Upper lobe of left lung (tissue), 6 donors: ENCODE measurements at places on chromosomes 7 and 10.

DNA sequence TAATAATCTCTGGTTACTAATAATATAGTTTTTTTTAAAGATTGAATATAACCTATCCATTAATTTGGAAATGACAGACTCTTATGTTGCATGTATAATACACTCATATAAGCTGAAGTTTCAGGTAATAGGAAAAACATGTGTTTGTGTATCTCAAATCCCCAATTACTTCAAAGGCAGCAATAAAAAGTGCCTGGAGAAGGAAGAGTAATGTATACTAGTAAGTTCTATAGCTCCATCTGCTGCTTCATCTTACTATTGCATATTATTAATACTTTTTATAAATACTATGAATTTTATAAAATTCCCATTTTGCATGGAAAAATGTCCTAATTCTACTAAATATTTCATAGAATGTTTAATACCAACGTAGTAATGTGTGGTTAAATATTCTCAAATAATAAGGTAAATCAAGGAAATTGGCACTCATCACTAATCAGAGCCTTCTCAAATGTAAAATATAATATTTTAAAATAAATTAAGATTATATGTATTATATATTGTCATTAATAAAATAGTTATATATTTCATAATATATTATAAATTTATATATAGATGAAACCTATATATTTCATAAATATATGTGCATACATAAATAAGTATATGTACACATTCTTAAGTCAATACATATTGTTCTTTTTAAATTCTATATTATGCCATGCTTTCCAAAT, 311.9 kb downstream of the HGF start:
- no peak for DNase-seq

GRCh38 chr7:84379446-84379845, 184.9 kb upstream of the SEMA3A start:
- DNase-seq: no peak

DNA sequence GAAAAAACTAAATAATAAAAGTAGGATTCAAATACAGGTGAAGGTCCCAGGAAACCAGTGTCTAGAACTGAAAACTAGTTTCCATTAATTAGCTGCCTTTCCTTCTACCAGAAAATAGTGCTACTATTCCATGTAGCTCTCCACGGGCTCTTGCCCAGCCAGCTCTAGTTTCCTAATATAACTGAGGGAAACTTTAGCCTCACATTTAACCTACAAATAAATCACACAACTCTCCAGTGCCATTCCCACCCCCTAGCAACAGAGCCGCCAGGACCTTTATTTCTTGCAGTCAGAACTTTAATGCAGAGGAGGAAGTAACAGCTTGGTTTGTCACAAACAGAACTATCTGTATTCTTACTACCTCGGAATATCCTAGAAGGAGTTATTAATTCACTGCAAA, 10.3 kb downstream of the TOMM7 start:
- no peak for DNase-seq

GRCh38 chr7:66281678-66282590, 76.8 kb downstream of the TPST1 start:
- no peak for DNase-seq

GRCh38 chr10:28087661-28088351, 88.9 kb upstream of the ODAD2 start:
- DNase-seq: no peak

DNA sequence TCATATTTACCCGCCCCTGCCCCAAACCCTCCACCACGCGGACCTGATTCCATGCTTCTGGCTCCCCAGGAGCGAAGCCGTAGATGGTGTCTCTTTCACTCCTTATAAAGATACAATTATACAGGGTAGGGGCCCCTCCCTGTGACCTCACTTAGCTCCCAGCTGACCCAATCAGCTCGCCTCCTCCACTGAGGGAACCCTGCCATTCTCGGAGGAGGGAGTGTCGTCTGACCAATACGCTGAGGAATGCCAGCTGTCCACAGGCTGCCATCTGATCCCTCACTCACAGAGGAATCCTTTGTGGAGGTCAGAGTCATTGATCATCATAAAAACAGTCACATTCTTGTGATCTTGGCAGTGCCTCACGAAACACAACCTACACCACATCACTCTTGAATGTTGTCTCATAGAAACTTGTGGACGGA, 67.5 kb upstream of the INSIG1 start:
- DNase-seq: no peak

DNA sequence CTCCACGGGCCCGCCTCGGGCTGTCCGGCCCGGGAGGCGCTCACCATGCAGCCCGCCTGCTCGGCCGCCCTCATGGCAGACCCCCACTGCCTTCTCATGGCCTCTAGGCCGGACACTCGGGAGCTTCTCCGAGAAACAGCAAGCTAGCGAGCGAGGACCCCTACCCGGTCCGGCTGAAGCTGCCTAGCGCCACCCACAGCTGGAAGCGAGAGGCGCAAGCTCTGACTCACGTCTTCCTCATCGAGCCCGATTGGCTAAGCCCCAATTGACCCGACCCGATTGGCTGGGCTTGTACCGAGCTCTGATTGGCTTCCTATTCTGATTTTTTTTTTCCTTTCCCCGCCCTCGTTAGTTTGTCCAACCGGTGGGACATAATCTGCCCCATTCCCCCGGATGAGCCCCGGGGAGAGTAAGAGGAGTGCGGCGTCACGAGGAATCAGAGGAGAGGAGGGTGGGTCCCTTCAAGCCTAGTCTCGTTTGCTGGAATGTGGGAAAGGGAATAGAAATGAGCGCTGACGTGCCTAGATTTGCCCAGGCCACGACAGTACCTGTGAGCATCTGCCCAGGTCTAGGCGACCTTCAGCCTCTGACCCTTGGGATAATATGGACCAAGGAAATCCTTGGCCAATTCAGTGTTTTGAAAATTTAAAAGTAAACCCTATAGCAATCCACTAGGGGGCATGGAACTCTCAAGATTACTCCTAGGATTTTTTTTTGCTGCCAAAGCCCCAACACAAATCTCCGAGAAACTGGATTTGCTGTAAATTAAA, at the start of gene TYSND1:
Gene TYSND1, minus strand, starts transcription at position 212 of the 770 bp plus-strand sequence. Its CDS starts 114 bp downstream, at position 98.
- DNase-seq: peak; percentile 97

- no peak for DNase-seq
These were observed 29.2 kb downstream of the STK17A start for GRCh38 chr7:43612128-43612527.

DNA sequence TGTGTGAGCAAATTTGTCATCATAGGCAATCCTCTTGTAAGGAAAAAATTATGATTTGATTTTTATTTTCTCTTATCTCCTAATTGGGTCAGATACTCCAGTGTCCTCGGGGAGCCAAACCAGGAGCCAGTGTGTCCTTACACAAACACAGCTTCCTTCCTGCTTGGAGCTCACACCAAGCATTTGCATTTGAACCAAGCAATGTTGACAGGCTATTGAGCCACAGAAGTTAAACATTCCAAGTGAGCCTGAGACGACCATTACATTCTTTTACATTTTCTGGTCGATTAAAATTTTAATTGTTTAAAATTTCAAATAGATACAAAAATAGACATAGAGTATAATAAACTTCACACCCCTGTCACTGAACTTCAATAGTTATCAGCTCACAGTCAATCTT, 194.8 kb downstream of the CFTR start:
- DNase-seq: peak; percentile 25

DNA sequence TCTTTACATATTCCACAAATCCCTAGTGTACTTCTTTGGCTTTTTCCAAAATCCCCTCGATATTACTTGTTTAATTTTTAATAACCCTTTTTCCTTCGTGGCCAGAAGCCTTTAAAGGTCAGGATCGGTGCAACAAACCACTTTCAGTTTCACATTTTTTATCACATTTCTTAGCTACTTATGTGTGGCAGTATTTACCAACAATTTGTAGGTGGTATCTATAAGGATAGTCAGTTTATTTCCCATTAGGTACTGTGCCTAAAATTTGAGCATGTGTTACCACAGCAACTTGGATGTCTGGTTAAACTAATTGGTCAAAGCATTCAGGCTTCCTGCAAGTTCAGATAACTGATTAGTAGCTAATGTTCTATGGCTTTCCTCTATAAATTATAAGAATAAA, 104.9 kb downstream of the CDK14 start:
- no peak for DNase-seq

DNA sequence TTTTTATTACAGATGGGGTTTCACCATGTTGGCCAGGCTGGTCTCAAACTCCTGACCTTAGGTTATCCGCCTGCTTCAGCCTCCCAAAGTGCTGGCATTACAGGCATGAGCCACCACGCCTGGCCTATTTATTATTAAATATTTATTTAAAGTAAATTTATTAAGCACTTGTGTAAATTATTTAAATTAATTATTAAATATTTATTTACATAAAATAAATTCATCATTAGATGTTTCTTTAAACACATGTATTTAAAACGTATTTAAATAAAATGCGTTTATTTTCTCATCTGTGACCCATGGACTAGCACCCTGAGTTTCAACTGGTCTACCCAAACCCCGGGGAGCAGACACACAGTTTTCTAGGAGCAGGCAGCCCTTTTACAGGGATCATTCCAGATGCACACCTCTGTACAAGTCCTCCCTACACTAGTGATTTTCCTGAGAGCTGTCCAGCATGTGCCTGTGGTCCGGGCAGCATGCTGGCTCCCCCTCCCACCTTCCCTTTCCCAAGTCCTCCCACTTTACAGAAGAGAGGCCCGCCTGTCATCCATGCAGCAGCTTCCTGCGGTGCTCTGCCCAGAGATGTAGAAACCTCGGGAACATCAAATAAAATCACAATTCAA, 89.2 kb upstream of the ATP6V0A4 start:
- no peak for DNase-seq

- DNase-seq: no peak
These were observed 222.2 kb downstream of the NEBL start for GRCh38 chr10:20674926-20675325.

GRCh38 chr10:73644015-73644743, 2.9 kb upstream of the MYOZ1 start:
- DNase-seq: no peak

GRCh38 chr10:60643874-60644273, 134.4 kb upstream of the CDK1 start:
- no peak for DNase-seq

DNA sequence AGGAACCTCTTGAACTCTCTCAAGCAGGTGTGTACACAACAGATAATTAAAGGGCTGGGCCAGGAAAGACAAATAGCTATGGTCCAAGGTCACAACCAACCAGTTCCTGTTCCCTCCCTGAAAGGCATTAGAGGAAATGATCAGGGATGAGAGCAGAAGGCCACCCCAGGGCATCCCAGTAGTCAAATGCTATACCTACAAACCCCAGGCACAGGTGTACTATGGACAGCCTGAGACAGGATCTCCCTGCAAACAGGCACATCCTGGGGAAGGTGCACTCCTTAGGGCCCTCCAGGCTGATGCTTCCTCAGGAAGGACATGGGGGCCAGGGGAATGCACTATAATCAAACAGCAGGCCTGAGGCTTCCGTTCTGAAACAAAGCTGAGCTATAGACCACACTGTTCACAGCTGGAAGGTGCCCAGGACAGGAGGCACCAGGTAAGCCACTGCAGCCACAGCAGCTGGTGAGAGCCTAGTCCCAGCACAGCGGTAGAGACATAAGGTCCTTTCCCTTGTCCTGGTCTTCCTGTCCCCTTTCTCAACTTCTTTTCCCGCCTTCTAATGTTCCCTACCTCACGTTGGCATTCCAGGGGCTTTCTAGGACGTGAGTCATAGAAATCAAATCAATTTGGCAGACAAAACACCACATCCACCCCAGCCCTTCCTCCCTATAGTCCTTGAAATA, 13.3 kb downstream of the PARP12 start:
- DNase-seq: no peak

- no peak for DNase-seq
These were observed 42.6 kb downstream of the GPR37 start for GRCh38 chr7:124723012-124723411.

DNA sequence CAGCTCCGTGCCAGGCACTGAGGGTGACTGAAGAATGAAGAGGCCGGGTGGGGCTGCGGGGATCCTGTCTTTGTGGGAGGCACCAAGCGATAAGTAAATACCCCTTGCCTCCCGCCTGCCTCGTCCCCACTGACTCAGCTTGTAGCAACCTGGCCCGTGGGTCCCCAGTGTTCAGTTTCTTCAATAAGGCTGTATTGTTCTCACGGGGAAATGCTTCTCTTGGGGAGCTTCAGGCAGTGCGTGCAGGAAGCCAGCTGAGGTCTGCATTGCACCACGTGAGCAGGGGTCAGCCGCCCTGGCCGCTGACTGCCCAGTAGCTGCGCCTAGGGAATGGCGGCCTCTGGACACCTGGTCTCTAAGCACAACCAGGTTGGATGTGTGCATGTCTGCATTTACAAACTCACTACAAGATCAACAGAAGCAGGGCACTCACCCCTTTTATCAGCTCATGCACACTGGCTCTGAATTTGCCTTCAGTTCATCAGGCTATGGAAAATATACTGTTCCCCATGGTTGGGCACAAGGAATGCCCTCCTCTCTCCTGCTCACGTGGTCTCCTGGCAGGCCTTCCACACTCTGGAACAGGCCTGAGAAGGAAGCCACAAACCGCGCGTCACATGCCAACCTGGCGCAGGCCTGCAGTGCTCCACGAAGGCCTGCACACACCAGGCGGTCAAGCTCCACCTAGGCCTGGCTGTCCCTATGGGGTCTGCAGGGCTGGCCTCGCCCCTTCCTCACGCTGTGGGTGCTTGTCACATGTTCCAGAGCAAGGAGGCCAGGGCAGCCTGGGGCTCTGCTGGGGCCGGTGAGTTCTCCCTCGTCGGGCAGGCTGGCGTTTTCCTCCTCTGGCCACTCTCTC, 135.7 kb upstream of the RNF32 start:
- no peak for DNase-seq

GRCh38 chr7:106175507-106175906, 63.4 kb upstream of the SYPL1 start:
- DNase-seq: no peak

DNA sequence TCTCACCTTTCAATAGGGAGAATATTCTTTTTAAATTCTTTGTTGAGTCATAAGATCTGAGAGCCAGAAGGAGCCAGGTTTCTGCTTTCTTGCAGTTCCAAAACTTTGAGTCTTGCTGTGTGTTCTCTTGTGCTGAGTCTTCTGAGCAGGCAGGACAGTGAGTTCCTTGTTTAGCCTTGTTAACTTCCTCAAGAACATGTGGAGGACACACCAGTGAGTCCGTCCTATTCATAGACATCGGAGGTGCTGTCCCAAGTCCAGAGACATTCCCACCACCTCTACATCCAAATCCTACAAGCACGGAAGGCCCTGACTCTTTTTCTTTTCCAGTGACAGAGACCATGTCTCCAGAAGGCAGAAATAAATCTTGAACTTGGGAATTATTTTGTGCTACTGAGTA, 135.2 kb upstream of the AGK start:
- no peak for DNase-seq

DNA sequence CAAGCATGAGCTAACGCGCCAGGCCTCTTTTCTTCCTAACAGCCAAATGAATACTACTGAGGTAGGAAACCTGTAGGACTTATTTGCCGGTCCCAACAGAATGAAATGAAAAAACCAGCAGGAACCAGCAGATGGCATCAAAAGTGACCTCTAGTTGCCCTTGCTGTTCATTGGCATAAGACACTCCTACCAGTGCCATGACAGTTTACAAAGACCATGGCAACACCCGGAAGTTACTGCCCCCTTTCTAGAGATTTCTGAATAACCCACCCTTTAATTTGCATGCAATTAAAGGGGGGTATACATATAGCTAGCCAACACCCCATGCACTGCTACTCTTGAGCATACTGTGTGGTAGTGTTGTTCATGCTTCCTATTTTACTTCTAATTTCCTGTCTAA, 65.2 kb downstream of the ATE1 start:
- no peak for DNase-seq
